ENCODE measurements at places on chromosomes 6 and 20.

GRCh38 chr6:20096536-20096935, 115.7 kb downstream of the MBOAT1 start:
- no peak for DNase-seq

DNA sequence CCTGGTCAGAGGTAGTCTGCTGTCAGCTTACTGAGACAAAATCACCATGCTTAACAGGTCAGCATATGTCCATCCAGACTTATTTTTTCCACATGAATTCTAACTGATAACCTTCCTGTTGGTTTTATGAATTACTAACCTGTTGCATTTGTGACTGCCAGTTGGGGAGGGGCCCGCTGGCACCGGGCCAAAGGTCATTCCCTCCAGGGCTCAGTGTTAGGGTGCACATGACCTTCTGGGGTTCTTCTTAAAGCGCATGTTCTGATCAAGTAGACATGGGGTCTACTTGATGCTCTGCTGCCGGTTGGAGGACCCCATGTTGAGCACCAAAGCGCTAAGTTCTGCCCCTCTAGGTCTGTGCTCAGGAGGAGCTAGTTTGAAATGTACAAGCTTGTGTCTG, 15.6 kb downstream of the DUSP22 start:
- no peak for DNase-seq

GRCh38 chr20:8526610-8527009, 394.5 kb downstream of the PLCB1 start:
- DNase-seq: no peak

GRCh38 chr20:47066484-47067270, 172.0 kb downstream of the EYA2 start:
- DNase-seq: peak; percentile 23

- no peak for DNase-seq
These were observed 894 bp downstream of the PYGB start for GRCh38 chr20:25248786-25249172.

DNA sequence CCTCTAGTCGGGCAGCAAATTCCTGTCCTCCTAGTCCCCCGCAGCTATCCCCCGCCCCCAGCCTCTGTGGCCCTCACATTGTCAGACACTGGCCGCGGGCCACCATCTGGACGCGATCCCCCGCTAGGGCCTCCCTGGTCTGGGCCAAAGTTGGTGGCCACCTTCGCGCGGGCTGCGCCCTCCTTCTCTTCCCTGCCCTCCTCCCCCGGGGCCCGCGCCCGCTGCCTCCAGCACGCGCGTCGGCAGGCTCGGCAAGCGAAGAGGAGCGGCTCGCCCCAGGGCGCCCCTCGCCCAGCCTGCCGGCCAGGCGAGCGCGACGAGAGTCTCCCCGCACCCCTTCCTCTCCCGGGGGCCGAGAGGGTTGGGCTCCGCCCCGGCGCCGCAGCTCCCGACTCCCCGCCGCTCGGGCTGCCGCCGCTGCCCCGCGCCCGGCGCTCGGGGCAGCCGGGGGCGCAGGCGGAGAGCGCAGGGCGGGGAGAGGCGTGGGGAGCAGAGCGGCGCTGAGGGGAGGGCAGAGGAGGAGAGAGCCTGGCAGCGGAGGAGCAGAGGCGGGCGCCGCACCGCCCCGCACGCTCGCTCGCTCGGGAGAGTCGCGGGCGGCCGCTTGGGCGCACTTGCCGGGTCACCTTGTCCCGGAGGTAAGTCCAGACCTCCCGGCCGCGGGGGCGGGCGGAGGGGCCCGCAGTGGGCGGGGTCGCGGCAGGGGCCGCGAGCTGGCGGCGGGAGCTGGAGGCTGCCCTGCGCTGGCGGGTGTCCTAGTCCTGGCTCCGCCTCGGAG, at the start of gene SYNDIG1:
Gene SYNDIG1, plus strand, starts transcription at position 514 of the 778 bp plus-strand sequence. CDS start 73,469 bp downstream, outside the sequence.
- peak; percentile 19 for DNase-seq

- DNase-seq: no peak
These were observed 42.2 kb downstream of the ZNF292 start for GRCh38 chr6:87197547-87197946.

DNA sequence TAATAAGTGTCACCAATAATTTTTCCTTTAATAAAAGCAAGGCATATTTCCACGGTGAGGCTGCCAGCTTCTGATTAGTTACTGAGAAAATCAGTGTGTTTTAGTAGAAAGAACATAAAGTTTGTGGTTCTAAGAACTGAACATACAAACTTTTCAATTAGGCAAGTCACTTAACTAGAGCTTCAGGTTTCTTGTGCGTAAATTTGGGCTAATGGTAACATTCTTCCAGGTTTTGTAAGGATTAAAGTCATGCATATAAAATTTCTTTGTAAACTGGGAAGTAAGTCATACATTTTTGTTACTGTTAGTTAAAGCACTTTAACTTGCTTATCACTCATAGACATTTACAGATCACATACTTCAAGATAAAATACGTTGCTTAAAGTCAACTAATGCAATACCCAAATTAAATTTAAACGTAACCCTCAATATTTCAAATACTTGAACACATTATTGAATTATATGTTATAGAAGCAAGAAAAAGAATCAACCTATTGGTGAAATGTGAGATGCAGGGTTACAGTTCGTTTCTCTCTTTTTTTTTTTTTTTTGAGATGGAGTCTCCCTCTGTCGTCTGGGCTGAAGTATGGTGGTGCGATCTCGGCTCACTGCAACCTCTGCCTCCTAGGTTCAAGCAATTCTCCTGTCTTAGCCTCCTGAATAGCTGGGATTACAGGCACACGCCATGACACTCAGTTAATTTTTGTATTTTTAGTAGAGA, 327.3 kb upstream of the NOX3 start:
- DNase-seq: peak; percentile 61

GRCh38 chr20:44011251-44011940, 96.7 kb downstream of the TOX2 start:
- no peak for DNase-seq

- DNase-seq: no peak
These were observed 319.4 kb downstream of the BTBD9 start for GRCh38 chr6:38320358-38320757.

DNA sequence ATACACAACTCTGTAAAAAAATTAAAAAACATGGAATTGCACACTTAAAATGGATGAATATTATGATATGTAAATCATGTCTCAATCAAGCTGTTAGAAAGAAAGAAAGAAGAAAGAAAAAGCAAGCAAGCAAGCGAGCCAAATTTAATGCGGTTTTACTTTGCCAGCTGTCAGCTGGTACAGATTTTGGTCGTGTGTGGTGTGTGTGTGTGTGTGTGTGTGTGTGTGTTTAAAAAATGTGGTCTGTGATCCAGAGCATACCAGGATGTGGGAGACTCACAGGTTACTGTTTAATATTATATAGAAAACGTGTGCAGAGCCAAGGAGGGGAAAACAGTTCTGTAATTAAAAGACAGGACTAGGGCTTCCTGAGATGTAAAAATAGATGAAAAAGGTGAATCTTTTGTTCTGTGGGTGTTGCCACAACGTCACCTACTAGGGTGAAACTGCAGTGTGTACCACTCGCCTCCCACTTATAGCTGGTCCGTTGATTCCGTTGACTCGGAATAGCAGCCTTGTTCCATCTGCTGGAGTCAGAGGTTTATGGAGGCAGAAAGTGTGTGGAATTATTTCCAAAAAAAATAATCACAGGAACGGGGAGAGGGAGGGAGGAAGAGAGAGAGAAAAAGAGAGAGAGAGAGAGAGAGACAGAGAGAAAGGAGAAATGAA, 197.7 kb downstream of the BCAS1 start:
- peak; percentile 41 for DNase-seq

DNA sequence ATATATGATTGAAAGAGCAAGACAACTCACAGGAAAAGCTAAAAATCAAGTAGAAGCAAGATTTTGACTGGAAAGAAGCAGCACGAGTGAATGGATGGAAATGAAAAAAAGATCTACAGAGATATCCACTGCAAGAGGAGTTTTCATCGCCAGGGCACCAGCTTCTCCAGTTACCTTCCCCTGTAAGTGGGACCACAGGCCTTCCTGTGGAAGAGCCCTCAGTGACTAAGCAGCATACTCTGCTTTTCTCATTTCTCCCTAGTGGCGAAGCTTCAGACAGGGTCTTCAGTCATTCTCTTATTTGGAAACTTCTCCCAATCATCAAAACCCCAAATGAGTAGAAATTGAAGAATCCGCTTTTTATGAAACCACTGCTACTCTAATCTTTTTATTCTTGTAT, 40.5 kb downstream of the ADGRB3 start:
- DNase-seq: no peak

- DNase-seq: no peak
These were observed 47.5 kb downstream of the MDFI start for GRCh38 chr6:41685641-41686380.

DNA sequence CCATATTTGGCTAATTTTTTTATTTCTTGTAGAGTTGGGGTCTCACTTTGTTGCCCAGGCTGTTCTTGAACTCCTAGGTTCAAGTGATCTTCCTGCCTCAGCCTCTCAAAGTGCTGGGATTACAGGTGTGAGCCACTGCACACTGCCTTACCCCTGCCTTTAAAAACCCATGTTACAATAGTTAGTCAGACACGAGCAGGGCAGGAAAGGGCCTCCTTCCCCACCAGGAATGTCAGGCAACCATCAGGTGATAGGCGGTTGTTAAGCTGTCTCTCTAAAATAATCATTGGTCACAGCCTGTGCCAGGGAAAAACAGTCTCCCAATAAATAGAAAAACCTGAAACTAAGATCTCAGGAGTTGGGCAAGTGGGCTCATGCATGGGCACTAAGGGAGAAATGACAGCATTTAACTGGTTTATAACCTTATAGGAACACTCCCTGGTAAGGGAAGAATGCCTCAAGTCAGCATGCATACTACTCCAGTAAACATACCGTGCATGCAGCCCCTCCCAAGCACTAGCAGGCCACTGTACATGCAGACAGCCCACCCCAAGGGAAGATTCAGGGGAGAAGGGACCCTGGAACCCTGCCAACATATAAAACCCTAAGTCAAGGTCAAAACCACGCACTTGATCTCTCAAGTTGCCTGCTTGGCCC, 8.4 kb downstream of the OR2H2 start:
- DNase-seq: no peak
